GM12891 (cell line): ENCODE measurements at places on chromosomes 16 and 17.

DNA sequence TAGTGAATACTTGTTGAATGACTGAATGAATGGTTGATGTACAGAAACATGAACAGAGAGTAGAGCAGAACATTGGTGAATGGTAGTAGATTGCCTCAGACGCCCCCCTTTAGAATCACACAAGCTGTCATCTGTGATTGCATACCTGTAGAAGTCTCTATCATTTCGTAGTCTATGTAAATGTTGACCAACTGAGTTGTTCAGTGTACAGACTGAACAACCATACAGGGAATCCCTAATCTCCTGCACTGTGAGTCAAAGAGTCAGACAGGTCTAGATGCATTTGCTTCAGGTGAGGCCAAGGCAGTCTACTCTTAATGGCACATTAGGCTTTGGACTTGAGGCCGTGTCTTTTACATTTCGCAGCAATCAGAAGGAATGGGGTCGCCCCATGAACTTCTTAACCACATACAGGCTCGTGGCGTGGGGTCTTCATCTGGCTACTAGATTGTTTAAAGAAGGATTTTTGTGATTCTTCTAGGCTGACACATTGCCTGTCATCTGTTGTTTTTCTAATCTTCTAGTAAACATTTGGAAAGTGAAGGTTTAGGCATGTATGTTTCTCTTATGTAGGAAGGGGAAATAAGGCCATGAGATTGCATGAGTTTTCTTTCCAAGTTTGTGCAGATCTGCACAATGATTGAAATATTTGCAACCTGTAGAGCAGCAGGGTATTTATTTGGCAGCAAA is 157.4 kb downstream of the WWOX start:
- no peak for DNase-seq

DNA sequence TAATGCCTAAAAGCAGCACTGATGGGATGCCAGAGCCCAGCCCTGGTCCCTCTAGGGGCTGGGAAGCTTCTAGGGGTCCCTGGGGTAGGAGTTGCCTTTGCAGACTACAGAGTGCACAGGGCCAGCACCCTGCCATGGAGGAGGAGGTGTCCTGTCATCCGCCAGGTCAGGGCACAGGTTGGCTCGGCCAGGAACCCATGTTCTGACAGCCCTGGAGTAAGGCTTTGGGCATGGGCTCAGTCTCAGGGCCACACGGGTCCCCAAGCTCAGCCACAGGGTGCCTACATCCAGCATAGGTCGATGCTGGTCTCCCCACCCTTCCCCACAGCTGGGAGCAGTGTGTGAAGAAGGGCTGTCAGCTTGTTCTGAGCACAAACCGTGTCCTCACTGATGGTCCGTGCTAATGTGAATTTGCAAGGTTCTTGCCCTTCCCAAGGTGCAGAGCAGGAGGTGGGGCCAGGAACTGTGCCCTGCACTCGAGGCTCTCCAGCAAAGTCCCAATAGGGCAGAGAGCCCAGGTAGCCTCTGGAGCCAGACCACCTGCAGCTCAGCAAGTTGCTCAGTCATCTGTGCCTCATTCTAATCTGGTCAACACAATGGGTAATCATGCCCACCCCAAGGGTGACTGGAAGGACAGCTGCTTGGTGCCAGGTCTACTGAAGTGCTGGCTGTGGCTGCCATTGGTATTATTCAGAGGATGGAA is 72.8 kb downstream of the AMFR start:
- DNase-seq = no peak

DNA sequence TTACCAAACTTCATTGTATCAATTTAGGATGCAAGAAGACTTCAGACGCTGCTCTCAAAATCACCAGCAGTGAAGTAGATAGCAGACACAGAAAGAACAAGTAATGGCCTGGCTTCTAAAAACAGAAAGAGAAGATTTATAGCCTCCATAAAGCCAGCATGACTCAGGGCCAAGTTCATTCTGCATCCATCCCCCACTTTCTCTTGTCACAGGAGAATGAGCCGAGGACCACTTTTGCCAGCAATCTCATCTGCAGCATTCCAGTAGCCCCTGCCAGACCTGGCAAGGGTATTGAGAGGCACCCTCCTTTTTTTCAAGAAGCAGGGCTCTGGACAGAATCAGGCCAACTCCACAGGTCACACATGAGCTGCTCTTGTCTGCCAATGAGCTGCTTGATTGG is 355.4 kb upstream of the SOX9 start:
- no peak for DNase-seq

- DNase-seq = no peak
Measured at GRCh38 chr17:81008140-81008539, 16.5 kb downstream of the CHMP6 start.

- no peak for DNase-seq
Measured at GRCh38 chr17:57458718-57459285, 202.5 kb downstream of the MSI2 start.

DNA sequence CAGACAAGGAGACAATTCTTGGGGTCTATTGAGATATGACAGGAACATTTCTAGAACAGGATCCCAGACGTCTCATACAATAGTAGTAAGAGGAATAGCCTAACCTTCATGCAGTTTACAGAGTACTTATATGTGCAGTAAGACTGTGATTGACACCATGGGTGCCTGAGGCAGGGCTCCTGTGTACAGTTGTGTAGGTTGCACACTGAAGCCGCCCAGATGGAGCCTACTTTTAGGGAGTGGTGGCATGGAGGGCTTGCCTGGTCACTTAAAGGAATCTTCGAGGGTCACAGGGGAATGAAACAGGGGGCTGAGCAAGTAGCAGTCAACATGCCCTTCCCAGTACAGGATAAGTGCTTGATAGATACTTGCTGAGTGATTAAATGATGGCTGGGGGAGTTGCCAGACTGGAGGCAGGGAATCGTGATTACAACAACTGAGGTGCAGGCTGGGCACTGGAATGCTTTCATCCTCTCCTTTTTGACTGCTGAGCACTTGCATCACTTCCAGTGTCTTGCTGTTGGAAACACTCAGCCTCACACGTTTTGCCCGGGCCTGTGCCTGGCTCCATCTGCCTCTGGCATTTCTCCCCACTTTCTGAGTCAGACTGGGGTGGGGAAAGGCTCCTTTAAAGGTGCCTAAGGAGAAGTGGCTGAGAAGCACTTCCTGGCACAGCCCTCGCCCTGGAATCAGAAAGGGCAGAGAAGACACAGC is 71.0 kb downstream of the COPRS start:
- DNase-seq = no peak

DNA sequence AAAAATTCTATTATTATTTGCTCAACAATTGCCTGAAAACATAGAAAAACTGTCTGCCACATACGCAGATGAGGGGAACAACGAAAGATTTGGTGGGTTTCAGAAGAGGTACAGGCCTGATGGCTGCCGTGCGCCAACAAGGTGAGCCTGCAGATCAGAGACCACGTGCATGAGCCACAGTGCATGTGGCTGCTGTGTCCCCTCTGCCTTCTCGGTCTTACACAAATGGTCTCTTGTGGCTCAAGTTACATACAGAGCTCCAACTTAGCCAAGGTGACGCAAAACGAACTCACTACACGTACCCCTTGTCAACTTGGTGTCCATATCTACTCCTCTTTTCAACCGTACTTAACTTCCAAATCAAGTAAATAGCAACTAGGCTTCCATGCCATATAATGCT is 82.3 kb downstream of the ADCY9 start:
- DNase-seq = no peak

DNA sequence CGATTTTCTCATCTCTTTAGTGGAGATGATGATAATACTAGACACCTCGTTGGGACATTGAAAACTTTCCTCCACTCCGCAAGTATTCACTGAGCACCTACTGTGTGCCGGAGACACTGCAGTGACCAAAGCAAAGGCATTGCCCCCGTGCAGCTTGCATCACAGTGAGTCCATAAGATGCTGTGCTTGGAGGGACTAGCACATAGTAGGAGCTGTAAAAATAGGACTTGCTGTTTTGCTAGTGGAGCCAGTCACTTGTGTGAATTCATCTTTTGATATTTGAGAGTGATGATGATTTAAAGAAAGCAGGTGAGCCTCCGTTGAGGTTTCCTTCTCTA is 5.3 kb upstream of the MAP2K3 start:
- no peak for DNase-seq

DNA sequence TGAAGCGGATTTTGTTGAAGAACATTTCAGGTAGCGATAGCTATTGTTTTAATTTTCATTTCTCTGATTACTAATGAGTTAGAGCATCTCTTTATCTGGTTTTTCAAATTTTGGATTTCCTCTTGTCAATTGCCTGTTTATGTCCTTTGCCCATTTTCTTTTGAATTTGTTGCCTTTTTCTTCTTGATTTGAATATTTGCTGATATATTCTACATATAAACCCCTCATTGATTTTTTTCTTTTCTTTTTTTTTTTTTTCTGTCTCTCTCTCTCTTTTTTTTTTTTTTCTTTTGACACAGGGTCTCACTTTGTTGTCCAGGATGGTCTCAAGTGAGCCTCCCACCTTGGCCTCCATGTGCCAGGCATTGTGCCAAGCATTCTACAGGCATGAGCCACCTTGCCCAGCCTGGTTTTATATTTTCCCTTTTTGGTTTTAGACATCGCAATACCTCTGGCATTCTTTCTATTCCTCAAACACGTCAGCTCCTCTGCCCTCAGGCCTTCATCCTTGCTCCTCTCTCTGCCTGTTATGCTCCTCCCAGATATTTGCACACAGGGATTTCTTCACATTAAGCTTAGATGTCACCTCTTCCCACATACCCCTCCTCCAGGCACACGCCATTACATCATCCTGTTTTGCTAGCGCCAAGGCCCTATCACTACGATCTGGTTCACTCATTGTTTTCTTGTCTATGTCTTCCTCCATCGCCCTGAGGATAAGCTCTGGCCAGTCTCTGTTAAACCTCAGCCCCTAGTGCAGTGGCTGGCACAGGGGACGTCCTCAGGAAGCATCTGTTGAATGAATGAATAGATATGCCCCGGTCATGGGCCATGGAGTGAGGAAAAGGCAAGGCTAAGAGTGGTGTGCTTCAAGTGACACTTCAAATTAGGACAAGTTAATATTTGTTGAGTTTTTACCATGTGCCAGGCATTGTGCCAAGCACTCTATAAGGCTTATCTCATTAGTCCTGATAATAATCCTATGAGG is 8.6 kb downstream of the SARM1 start:
- DNase-seq = no peak

- DNase-seq = no peak
Measured at GRCh38 chr16:79137426-79137939, 463.1 kb downstream of the MAF start.

DNA sequence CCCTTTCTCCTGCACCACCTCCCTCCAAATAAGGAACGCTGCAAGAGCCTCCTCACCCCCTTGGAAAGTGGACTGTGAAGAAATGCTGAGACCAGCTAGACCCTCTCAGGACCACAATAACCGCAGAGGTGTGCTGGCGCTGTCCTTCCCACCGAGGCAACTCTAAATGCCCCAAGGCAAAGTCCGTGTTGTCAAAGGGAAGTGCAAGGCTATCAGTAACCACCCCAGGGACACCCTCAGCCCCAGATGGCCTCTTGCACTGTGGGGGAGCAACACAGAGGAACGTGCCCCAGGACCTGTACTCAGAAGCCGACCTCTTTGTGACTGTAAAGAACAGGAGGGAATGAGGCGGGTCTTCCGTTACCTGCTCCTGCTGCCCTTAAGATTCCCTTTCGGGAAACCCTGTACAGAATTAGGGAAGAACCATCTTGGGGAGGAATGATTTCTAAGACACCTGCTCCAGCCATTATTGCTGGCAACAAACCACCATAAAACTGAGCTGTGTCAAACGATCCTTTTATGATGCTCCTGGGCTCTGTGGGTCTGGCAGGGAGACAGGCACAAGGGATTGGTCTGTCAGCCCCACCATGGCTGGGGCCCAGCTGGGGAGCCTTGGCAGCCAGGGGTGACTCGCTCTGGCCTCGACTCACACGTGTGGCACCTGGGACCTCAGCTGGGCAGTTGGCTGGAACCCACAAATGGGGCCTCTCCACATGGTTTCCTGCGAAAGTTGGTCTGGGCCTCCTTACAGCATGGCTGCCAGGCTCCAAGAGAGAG is 14.6 kb upstream of the MED9 start:
- DNase-seq = no peak

DNA sequence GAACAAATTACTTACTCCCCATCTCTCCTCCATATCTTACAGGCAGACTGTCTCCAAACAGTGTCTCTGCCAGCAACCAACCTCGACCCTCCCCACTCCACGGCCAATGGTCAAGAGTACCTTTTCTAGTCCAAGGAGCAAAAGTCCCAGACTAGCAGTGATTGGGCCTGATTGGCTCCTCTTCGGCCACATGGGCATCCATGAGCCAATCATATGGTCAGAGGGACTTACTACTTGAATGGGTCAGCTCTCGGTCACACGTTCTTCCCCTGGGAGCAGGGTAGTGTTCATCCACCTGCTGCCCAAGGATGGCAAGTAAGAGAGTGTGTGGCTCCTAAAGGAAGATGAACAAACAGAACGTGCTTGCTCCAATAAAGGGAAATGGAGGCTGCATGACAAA is 84.6 kb downstream of the C16orf78 start:
- no peak for DNase-seq

DNA sequence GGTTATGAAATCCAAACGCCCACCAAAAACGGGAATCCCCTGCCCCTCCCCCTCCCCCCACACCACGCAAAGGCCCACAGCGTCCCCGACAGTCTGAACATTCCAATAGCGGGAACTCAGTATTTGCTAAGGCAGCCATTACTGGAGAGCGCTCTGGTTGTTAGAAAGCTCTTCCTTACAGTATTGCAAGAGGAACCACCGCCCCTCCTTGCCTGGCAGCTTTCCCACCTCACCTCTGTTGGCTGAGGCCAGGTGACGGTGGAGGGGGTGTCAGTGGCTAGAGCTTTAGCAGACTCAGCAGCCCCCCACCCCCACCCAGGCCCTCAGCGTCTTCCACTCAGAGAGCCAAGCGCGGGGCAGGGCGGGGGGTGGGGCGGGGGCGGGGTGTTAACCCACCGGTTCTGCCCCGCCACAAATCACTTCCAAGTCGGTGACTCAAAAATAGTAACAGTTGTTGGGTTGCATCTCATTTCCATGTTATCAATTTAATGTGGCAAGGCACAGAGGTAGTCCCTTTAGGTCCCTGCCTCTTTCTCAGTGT is 2.2 kb upstream of the PLEKHH3 start:
- DNase-seq = no peak
